T-helper 2 cell (primary cell): ENCODE measurements at places on chromosomes 12 and 14.

DNA sequence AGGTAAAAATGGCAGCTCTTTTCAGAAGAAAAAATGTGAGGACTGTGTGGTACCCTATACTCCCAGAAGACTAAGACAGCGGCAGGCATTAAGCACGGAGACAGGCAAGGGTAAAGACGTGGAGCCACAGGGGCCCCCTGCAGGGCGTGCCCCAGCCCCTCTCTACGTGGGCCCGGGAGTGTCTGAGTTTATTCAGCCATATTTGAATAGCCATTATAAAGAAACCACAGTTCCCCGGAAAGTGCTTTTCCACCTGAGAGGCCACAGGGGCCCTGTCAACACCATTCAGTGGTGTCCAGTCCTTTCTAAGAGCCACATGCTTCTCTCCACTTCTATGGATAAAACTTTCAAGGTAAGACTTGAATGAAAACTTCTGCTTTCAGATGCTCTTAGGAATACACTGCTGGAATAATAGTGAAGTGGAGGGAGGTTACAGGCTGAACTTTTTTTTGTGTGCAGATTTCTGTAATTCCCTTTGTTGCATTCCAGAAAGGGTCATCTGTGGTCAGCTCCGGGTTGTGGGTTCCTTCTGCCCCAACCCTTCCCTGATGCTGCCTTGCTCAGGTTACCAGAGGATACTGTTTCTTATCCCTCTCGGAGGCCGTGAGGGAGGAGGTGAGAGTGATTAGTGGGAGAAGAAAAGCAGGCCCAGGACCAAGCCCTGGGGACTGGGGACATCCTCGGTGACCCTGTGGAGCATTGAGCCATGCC is 58.4 kb downstream of the SLC25A47 start:
- no peak for DNase-seq

GRCh38 chr14:54453252-54453651 is 12.1 kb upstream of the CNIH1 start:
- no peak for DNase-seq

DNA sequence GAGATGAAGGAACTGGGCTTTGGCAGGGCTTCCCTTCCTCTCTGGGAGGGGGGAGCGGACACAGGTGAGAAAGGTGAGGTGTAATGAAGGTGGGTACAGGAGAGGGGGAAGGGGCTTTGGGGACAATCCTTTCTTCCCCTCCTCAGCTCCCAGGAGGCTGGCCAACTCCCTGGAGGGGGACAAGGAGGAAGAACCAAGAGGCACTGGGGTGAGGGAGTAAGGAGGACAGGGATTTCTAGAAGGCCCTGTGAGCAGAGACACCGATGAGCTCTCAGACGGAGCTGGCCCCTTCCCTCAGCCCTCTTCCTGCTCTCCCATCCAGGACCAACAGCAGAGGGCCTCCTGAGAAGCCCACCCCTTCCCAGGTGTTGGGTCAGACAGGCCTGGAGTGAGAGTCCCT is 53.4 kb downstream of the PLEKHG3 start:
- no peak for DNase-seq

DNA sequence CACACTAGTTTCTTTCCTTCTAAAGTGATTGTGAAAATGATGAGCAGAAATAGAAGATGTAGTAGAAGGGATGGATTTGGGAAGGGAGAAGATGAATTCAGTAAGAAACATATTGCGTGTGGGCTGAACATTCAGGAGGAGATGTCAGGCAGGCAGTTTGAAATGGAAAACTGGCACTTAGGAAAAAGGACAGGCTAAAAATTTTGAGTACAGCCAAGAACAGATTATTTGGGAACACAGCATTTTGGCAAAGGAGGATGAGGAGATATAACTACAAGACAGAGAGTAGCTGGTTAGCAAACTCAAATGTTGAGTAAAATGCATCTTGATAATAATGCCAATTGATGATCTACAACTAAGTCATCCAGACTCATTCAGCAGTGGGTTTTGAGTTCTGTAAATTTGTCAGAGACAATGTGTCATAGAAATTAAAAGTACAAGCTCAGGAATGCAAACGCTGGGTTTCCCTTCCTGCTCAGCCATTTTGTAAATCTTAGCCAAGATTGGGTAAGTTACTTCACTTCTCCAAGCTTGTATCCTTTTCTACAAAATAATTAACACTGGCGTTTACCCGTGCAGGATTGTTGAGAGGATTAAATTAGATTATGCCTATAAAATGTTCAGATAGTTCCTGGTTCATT is 255.0 kb downstream of the NAV3 start:
- no peak for DNase-seq
